ENCODE measurements at places on chromosomes 7 and 10. TPM values are rescaled to one million over a fixed set of nuclear protein-coding genes. Genes with fewer than 3 reads are reported as not detected.

The ELFN1 gene
- polyA plus RNA-seq: 0.09 TPM

The IMMP2L gene
- 14.0 TPM for polyA plus RNA-seq

The UCN3 gene
- not detected for polyA plus RNA-seq

The SFTPA1 gene
- polyA plus RNA-seq: not detected

The SPDYE16 gene
- 1.1 TPM for polyA plus RNA-seq

The ZNF777 gene
- 2.8 TPM for polyA plus RNA-seq
